Stimulated activated CD4-positive, alpha-beta T cell treated with anti-CD3 and anti-CD28 coated beads, Interleukin-15, amount 100 ng/mL, for 1 hour (primary cell): ENCODE measurements at places on chromosomes 6 and 20.

DNA sequence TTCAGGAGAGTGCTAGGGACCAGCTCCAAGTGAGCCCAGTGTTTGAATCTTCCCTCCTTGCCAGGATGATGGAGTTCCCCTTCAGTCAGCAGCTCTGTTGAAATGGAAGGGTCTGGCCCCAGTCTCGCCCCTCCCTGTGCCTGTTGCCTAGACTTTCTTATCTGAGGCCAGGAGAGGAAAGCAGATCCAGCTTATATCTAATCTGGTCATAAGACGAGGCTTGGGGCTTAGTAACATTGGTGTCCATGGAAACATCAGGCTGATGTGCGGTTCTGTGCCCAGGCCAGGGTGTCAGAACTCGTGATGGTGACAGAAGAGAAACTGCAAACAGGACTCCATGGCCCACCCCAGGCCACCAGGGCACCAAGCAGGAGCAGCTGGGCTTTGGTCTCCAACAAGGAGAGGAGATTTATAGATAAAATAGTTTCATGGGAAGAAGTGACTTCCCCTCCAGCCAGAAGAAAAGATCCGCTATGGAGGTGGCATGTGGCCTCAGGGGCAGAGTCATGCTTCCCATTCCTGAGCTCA is 9.8 kb downstream of the MAS1L start:
- DNase-seq, result no peak

DNA sequence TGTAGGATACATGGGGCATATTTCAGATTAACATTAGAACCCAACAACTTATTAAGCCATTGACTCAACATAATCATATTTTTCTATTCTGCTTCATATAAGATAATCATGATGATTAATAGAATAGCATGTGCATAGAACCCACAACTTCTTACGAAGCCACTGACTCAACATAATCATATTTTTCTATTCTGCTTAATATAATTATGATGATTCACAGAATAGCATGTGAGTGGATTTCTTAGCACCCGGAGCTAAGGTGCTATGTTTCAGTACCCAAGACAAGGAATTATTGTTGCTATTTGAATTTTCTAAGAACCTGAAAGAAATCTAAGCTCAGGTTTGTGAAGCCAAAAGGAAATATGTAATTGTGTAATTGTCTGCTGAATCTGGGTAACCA is 96.8 kb downstream of the TENT5A start:
- no peak for DNase-seq

DNA sequence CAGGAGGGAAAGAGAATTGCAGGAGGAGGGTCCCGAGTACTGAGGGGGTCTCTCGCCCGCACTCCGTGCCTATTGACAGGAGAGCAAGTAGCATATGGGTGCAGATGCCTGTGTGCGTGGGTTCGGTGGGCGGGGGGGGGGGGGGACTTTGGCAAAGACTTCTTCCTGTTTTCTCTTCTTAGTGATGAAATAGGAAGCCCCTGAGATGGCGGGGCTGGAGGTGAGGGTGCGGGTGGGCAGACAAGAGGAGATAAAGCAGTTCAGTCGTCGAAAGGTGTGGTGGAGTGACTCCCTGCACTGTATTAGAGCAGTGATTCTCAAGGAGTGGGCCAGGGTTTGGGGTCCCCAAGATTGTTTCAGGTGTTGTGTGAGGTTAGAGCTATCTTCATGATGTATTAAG is 3.7 kb downstream of the NAA20 start:
- no peak for DNase-seq

DNA sequence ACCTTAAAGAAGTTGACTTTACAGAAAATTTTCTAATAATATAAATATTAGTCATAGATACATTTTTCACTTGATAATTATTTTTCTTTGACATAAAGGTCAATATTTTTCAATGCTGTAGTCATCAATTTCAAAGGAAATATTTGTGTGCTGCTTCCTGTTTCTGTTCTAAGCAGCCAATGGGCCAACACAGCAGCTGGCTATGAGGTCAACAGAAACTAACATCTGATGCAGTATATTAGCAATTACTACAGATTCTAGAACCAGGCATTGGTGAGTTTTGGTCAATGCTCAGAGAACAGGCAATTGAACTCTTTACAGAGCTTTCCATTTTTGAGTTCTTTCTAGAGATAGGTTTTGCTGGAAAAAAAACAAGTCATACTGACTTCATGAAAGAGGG is 669.6 kb upstream of the NRSN1 start:
- no peak for DNase-seq

DNA sequence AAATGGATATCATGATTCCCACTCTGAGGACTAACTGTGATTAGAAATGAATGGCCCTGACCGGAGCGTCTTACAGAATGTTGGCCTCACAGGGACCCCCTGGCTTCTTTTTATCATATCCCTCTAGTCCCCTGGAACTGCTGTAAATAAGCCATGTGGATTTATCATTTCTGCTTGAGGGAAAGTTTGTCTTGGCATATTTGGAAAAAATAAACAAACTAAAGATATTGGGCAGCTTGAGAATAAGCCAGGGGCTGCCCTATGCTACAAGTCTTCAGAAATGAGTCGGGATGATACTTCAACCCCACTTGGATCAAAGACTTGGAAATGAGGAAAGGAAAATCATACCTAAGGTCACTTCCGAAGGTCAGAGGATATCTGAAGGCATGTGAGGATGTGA is 179.1 kb downstream of the THBS2 start:
- no peak for DNase-seq

DNA sequence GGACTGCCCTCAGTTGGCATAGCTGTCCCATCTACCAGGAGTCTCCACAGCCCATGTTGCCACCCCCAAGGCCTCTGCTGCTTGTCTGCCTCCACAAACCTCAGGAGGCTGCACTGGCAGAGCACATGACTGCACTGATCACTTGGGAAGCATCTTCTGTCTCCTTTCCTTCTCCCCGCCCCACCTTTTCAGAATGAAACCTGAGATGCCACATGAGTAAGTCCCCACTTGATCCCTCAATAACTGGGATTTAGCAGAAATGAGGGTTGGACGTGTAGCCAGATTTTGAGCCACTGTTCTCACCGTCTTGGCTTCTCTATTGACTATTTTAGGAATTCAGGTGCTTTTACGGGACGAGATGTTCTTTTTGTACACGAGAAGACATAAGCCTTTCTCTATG is 328.4 kb downstream of the CDC5L start:
- no peak for DNase-seq
